ENCODE measurements at places on chromosomes 11 and 22.
A peak's percentile ranks its signal among the peaks of the same experiment; 100 is the strongest.

- peak; percentile 52 for DNase-seq
Measured at GRCh38 chr22:41198027-41198580, 7.0 kb upstream of the L3MBTL2 start.

GRCh38 chr22:30235687-30236170, 10.8 kb downstream of the LIF start:
- no peak for DNase-seq

GRCh38 chr22:44753189-44754042, 1.0 kb downstream of the ARHGAP8 start:
- DNase-seq, result no peak

- no peak for DNase-seq
Measured at GRCh38 chr11:69638941-69639681, 1.8 kb upstream of the CCND1 start.

- DNase-seq, result no peak
Measured at GRCh38 chr11:111301842-111302118, 3.4 kb downstream of the POU2AF3 start.

GRCh38 chr11:19218216-19218615, 16.4 kb upstream of the CSRP3 start:
- DNase-seq, result no peak

DNA sequence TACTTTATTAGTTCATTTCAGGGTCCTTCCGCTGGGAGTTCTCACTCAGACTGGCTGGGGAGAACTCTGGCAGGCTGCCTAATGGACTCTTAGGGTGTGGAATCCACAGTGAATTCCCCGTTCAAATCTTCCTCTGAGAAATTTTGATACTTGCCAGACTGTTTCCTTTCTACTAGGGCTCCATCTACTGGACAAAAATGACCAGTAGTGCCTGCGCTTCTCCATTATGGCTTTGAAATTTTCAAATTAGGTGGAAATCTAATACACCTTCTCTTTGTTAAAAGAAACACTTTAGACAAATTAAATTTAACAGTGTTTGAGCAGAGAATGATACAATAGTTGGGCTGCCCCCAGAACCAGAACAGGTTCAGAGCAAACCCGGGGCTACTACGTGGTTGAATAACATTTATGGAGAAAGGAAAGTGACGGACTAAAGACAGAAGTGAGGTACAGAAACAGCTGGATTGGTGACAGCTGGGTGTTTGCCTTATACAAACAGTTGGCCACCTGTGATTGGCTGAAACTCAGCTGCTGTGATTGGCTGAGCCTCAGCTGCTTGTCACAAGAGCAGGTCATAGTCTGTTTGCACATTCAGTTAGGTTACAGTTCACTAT, 52.9 kb upstream of the FDX1 start:
- DNase-seq, result peak; percentile 59

DNA sequence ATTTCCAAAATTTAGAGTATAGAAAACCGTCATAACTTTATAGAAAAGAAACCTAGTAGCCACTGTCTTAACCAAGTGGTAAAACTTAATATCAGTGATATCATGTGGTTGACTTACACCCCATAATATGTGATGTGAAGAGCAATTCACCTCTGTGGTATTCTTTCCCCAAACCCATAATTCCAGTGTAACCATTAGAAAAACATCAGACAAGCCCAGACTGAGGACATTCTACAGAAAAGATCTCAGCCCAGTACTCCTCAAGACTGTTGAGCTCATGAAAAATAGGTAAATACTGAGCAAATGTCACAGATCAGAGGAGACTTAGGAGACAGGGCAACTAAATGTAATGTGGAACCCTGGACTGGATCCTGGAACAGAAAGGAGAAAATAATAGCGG, 134.6 kb downstream of the PGR start:
- DNase-seq, result no peak

DNA sequence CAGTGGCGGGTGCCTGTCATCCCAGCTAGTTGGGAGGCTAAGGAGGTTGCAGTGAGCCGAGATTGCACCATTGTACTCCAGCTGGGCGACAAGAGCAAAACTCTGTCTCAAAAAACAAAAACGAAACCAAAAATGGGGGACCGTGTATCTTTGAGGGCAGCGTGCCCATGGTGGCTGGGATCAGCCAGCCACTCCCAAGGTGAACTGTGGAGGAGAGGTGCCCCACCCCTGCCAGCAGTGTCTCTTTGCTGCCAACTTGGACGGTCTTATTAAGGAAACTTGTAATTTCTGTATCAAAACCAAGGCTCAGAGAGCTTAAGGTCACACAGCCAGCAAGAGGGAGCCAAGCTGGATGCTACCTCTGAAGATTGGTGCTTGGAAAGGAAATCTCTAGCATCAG, 147.7 kb downstream of the CACNA1I start:
- DNase-seq, result no peak

DNA sequence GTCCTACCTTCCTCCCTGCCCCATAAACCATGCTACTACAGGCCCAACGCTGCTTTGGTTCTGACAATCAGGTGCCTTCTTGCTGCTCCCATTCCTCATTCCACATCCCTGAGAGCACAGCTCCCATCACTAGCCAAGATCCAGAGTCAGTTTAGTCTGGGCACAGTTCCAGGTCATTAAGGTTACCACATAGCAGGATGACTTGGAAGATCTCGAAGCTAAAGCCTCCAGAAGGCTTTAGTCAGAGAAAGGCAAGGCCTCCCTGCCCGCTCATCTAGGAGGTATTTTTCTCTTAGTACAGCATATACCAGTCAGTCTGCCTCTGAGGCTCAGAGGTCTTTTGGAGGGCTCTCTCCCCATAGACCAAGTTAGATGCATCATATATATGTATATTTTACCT, 30.3 kb downstream of the TRIM66 start:
- no peak for DNase-seq

DNA sequence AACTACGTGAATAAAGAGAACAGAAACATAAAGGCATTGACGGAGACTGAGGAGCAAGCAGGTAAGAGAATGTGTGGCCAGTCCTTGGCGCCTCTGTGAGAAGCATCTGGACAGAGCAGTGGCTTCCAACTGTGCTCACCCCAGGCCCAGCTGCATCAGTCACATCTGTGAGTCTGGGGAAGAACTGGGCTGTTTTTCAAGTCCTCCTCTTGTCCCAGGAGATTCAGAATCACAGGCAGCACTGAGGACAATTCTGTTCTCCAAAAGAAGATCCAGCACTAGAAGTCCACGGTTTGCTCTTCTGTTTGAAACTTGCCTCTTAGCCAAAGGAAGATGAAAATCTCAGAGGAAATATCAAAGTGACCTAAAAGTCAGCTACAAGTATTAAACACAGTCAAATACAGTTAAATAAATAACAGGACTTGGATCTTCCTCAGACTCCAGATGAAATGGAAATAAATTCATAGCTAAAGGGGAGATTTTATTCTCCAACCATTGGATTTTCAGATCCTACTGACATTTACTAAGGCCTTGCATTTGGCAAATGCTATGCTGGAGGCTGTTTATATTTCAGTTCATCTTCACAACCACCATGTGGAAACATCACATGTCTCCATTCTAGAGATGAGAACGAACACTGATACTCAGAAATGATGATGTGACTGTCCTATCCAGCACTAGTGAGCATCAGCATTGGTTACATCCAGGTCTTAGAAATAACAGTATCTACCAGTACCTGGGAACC, 14.1 kb downstream of the FAM181B start:
- no peak for DNase-seq

- no peak for DNase-seq
Measured at GRCh38 chr22:19549428-19549827, 25.2 kb upstream of the CLDN5 start.

GRCh38 chr22:37416827-37417226, 10.5 kb downstream of the ELFN2 start:
- DNase-seq, result peak; percentile 34

DNA sequence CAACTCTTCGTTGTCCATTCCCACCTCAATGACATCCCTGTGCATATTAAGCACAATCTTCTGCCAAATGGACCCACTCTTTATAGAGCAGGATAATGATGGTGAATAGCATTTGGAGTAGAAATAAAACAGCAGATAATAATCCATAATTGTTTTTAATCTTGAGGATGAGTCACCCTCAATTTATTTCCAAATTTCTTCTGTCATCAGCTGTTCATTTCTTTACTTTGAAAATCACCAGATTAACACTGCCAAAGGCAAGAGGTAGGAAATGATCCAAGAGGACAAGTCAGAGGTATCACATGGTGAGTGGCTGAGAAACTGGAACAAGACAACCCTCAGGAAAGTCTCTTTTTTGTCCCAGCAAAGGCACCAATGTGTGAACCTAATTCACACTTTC, 7.3 kb upstream of the AMBRA1 start:
- DNase-seq, result no peak

- DNase-seq, result no peak
Measured at GRCh38 chr11:1121331-1121812, 36.4 kb upstream of the MUC5AC start.

Data from CD4-positive, alpha-beta T cell treated with Interleukin-10 for 1 hour (primary cell).